ENCODE measurements at places on chromosomes 6 and 20. TPM values are rescaled to one million over a fixed set of nuclear protein-coding genes. Genes with fewer than 3 reads are reported as not detected.

Gene BPIFB1
- polyA plus RNA-seq: not detected

Gene CST5
- not detected for polyA plus RNA-seq

Gene BHLHE23
- not detected for polyA plus RNA-seq

Gene DNMT3B
- polyA plus RNA-seq: 0.39 TPM

Gene TBC1D20
- polyA plus RNA-seq: 21.0 TPM

Gene RIPOR2
- 181 TPM for polyA plus RNA-seq

Gene BEND6
- polyA plus RNA-seq: not detected

Gene KCNG1
- not detected for polyA plus RNA-seq
